ENCODE measurements at places on chromosomes 2 and 18. TPM values are rescaled to one million over a fixed set of nuclear protein-coding genes. Genes with fewer than 3 reads are reported as not detected.

Gene ETAA1
- 10.6 TPM for total RNA-seq

Gene AKAIN1
- total RNA-seq = not detected

- no peak for DNase-seq
- H3K27ac ChIP-seq = no peak overlapping the region
- H3K4me3 ChIP-seq = no peak overlapping the region
- no peaks in the 10 kb centered on the region for H3K36me3 ChIP-seq
- H3K4me1 ChIP-seq = no peaks in the 10 kb centered on the region
These were observed 69.2 kb downstream of the NPPC start for GRCh38 chr2:231856959-231857358.

DNA sequence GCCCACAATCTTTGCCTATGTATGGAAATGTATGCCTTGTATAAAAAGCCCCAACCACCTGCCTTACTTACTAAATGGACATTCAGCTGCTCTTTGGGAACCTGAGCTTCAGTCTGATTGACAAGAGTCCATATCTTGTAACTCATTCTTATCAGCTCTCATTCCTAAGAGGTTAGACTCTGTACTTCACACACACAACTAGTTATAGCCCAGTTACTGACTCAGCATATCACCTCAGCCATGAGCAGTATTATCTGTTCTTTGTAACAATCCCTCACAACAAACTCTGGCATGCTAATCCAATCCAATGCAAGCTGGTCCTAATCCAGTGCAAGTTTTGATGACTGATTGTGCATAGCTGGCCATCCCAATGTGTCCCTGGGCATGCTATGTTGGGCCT lies 250.6 kb downstream of the RIT2 start:
- H3K27me3 ChIP-seq = no peaks in the 10 kb centered on the region
- no peak overlapping the region for H3K27ac ChIP-seq
- DNase-seq = no peak
- H3K4me1 ChIP-seq = no peaks in the 10 kb centered on the region

- H3K36me3 ChIP-seq = peaks cover 27% of the 10 kb centered on the region
- DNase-seq = no peak
- H3K27me3 ChIP-seq = no peaks in the 10 kb centered on the region
- H3K4me3 ChIP-seq = no peak overlapping the region
- H3K27ac ChIP-seq = no peak overlapping the region
These were observed 8.8 kb downstream of the UNC50 start for GRCh38 chr2:98617149-98617548.

DNA sequence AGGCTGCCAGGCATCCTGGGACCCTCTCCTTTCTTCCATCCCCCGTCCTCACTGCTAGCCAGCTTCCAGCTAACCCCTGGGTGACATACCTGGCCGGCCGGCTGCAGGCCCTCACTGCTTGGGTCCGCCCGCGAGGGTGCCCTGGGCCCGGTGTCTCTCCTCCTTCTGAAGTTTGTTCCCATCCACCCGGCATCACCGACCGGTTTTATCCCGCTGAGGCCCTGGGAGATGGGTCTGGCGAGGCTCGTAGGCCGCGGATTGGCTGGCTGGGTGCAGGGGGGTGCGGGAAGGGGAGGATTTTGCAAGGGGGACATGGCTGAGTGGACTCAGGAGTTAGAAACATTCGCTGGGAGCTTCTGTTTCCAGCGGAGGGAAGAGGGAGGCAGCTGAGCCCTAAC lies at the start of gene PAX8:
TSS of gene PAX8 (minus strand) at position 180 of the 398 bp plus-strand sequence. CDS start 527 bp downstream, outside the sequence.
- H3K4me3 ChIP-seq = no peak within 1 kb of the TSS
- no peaks in the 10 kb centered on the region for H3K36me3 ChIP-seq
- DNase-seq = no peak
- H3K27me3 ChIP-seq = peaks cover 65% of the 10 kb centered on the region
- H3K4me1 ChIP-seq = peaks cover 2% of the 10 kb centered on the region

Gene NEU2
- not detected for total RNA-seq

DNA sequence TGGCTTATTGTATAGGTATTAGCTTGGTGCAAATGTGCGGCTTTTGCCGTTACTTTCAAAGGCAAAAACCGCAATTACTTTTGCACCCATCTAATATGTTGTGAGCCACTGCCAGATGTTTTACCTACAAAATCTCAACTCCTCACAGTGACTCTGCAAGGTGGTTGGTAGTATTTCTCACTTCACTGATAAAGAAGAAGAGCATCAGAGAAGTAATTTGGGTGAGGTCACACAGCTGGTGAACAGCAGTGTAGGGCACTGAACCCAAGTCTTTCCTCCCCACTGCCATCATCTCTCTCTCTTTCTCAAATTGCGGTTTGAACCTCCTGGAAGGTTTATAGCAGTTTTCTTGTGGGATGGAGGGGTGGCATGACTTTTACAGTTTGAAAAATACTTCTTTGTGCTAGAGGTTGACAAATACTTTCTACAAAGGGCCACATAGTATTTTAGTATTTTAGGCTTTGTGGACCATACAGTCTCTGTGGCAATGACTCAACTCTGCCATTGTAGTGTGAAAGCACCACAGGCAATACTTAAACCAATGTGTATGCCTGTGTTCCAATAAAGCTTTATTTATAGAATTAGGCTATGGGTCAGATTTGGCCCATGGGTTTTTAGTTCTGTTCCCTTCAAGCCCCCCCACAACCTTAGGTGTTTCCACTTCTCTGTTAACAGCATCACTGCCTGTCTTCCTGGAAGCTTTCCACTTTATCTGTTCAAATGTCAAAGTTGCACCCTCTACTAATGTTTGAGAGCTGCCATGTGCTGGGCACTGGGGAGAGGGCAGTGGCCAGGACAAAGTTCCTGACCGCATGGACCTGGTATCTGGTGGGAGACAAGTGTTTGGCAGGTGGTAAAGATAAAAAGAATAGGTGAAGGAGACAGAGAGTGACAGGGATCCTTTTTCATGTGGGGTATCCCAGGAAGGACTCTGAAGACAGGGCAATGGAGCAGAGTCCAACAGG lies 30.1 kb downstream of the FHOD3 start:
- DNase-seq = no peak
- peak overlapping the region; percentile 6 for H3K27ac ChIP-seq
- H3K4me3 ChIP-seq = no peak overlapping the region
- no peaks in the 10 kb centered on the region for H3K27me3 ChIP-seq
- H3K36me3 ChIP-seq = no peaks in the 10 kb centered on the region
- peaks cover 10% of the 10 kb centered on the region for H3K4me1 ChIP-seq

DNA sequence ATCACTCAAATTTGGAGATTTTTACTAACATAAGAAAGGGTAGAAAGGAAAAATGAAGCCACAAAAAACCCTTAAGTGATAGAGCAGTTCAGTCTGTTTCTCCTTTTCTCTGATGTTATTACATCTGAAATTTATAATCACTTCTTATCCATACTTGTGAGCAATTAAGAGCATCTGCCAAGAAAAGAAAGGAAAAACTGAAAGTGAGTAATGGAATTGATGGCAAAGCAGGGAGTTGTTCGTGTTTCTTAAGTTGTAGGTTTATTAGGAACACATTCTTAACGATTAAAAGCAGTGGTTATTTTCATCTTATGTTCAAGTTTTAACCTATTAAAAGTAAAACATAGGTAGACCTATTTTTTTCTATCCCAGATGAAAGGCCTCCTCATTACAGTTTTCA lies 277.7 kb downstream of the RND3 start:
- no peak for DNase-seq
- H3K27ac ChIP-seq = no peak overlapping the region
- no peaks in the 10 kb centered on the region for H3K4me1 ChIP-seq
- H3K27me3 ChIP-seq = no peaks in the 10 kb centered on the region
- no peak overlapping the region for H3K4me3 ChIP-seq
- no peaks in the 10 kb centered on the region for H3K36me3 ChIP-seq
